ENCODE measurements at places on chromosomes 4 and X.
A peak's percentile ranks its signal among the peaks of the same experiment; 100 is the strongest.

DNA sequence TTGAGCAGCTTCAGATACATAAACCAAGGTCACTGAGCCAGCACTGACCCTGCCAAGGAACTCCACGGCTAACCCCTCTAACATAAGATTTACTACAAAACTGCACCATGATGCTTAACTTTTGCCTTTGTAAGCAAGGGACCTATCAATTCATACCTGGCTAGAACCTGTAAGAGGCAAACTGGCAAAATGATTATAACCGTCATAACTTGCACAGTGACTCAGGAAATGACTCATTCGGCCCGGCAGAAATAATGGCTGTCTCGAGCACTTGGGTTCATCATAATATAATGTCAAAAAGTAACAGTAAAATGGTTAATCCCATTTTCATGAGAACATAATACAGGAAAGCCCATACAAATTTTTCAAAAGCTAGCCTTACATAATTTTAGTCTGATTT, 17.2 kb downstream of the RASGEF1B start:
- no peak for DNase-seq

- no peak for DNase-seq
Measured at GRCh38 chr4:174650711-174651355, 128.5 kb upstream of the HPGD start.

- no peak for DNase-seq
Measured at GRCh38 chr4:1242506-1243450, 6.2 kb downstream of the CTBP1 start.

DNA sequence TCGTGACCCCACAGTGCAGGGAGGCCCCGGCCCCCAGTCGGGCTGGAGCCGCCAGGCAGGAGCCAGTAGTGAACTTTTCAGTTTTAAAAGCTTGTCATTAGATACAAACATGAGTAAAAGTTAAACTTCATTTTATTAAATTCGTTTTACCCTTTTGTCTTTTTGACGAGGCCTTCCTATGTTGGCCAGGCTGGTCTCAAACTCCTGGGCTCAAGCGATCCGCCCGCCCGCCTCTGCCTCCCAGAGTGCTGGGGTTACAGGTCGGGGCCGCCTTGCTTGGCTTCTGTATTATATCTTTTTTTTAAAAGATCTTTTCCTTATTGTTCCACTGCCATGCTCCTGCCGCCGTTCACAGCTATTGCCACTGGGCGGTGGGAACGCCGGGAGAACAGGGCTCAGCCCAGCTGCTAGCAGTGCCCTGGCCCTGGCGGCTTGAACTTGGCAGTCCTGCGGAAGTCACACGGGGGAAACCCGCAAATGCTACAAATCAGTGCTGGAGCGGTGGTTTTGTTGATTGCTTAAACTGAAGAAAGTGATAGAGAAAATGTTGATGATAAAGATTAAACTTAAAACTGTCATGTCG, 968 bp upstream of the NELFA start:
- DNase-seq, result peak; percentile 43

GRCh38 chrX:101057093-101057714, 5.3 kb upstream of the TRMT2B start:
- peak; percentile 56 for DNase-seq

GRCh38 chr4:174561560-174561959, 39.3 kb upstream of the HPGD start:
- no peak for DNase-seq

- DNase-seq, result peak; percentile 57
Measured at GRCh38 chrX:130575831-130576389, 174.1 kb downstream of the RBMX2 start.

- peak; percentile 86 for DNase-seq
Measured at GRCh38 chr4:147755561-147756295, 23.8 kb downstream of the ARHGAP10 start.

DNA sequence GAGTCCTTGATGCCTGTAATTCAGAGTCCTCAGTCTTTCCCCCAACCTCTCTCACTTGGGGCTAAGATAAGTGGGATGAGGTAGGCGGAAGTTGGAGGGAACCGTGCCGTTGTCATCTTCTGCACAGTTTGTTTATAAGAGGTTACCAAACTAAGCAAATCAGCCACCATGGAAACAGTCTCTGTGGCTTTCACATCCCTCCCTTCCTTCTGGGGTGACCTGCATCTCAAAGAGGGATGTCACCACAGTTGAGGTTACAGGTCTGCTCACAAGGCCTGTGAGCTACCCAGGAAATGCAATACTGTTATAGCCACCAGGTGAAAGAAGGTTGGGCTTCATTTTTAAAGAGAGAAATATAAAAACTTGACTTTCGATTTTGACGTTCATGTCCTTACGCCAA, 26.3 kb downstream of the RTL5 start:
- DNase-seq, result no peak

GRCh38 chrX:44570522-44570921, 27.9 kb upstream of the FUNDC1 start:
- peak; percentile 56 for DNase-seq

GRCh38 chr4:39367166-39367565, 1.0 kb upstream of the RFC1 start:
- no peak for DNase-seq

DNA sequence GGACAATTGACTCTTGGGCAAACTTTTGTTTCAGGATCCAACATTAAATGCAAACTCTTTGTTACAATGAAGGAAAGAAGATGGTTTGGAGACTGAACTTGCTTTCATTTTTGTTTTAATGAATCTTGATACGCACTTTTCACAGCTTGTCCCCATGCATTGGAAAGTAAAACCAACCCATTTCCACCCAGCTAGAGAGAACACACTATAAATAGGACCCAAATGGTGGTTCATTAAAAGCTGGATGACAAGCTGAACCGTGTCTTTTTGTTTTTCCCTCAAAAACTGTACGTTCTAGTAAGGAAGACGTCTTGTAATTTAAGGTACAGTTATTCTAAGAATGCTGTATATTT, 95.3 kb upstream of the EGFL6 start:
- DNase-seq, result no peak

DNA sequence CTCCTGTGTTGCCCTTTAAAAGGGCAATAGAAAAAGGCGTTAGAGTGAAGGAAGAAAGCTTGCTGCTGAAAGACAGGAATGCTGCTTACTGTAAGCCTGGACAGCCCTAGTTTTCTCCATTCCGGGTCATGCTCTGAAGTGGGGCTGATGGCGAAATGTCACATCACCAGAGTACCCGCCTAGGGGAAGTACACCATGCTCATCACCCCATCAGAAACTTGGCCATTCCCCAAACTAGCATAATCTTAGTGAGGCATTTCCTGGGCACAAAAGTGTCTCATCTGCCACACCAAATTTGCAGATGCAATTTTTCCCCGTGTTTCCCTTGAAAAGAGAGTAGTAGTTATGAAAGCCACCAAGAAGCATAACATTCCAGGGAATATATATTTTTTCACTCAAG, 47.8 kb upstream of the CAMK2D start:
- DNase-seq, result no peak

GRCh38 chr4:185846505-185847150, 34.6 kb upstream of the SORBS2 start:
- DNase-seq, result no peak

GRCh38 chrX:118216509-118216908, 99.9 kb upstream of the KLHL13 start:
- no peak for DNase-seq

DNA sequence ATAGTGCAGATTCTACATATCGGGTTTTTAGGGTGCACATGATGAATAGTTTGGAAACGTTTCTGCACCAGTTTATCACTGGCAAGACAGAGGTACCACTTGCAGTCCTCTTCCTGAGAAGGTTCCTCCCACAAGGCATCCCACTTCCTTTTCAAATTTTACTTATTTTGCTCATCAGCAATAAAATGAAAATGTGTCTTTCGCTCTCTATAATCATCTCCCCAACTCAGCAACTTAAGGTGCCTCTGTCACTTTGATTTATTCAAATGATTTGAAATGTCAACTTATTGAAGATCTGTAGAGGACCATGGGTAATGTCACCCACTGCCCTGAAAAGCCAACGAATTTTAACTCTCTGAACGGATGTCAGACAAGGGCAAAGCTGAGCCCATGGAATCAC, 53.2 kb downstream of the VGLL1 start:
- DNase-seq, result no peak

- no peak for DNase-seq
Measured at GRCh38 chr4:123476089-123476488, 79.5 kb downstream of the SPRY1 start.

DNA sequence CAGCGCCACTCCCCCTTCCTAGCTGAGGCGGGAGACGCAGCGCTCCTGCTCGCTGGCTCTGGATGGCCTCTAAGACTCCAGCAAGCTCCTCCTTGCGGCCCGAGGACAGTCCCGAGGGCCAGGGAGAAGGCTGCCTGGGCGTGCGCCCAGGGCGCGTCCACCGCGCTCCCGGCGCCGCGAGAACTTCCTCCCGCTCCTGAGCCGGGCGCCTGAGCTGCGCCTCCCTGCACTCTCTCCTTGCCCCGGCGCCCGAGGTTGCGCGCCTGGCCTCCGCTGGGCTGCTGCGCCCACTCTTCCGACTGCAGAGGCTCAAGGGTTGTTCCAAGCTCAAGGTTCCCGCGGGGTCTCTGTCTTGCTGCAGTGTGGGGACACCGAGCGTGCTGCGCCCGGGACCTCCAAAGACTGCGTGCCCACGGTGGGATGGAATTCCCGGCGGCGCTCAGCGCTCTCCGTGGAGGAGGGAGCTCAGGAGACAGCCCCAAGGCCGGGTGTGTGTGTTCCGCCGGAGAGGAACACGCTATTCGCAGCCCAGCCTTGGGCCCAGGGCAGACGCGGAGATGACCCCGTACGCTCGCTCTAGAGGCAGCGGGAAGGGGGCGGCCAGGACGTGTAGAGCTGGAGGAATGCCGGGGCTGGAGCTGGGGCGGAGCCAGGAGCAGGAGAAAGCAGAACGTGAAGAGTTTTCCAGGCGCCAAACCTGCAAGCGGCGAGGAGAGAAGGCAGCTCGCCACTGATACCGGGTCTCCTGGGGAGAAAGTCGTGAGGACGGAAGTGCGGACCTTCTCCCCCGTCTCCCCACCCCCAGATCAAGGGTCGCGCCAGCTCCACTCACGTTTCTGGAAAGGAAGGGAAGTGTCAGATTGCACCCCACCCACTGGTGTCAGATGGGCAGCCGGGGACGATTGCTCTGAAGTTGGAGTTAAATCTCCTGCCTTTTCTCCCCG, at the start of gene ARHGAP6:
TSS of gene ARHGAP6 (minus strand) at position 753 of the 944 bp plus-strand sequence. CDS start 1,092 bp downstream, outside the sequence.
- peak; percentile 70 for DNase-seq

GRCh38 chr4:31085689-31086088, 365.5 kb downstream of the PCDH7 start:
- no peak for DNase-seq

DNA sequence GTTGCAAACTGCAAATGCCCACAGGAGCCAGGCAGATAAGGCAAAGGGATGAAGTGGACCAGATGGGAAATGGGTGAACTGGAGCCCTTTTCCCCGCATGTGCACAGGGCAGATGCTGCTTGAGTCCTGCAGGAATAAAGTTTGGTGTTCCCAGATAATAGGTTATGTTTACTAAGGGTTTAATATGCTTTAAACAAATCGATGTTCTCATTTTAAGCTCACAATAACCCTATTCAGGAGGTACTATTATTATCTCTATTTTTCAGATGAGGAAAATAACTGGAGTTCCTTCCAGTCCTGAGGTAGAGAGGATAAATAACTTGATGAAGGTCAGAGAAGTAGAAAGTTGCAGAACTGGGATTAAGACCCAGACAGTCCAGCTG, 77.3 kb downstream of the LRRC66 start:
- DNase-seq, result no peak

- DNase-seq, result no peak
Measured at GRCh38 chr4:107392951-107393350, 327.1 kb downstream of the PAPSS1 start.

- no peak for DNase-seq
Measured at GRCh38 chrX:20596856-20597255, 330.1 kb upstream of the RPS6KA3 start.

DNA sequence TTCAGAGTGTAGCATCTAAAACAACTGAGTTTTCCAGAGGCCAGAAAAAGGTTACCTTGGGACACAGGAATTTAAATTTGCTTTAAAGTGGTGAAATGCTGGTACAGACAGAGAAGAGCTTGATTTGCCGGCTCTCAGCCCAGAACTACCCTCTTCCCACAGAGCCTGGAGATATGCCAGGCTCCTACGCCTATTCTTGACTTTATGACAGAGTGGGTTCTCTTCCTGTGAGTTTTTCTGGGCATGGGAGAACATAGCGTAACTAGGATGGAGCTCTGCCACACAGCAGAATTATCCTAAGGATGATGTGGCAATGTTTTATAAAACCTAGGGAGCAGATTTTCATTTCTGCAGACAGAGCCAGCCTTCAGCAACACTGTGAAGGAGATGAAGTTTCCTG, 241.8 kb downstream of the GRIA3 start:
- DNase-seq, result peak; percentile 76

DNA sequence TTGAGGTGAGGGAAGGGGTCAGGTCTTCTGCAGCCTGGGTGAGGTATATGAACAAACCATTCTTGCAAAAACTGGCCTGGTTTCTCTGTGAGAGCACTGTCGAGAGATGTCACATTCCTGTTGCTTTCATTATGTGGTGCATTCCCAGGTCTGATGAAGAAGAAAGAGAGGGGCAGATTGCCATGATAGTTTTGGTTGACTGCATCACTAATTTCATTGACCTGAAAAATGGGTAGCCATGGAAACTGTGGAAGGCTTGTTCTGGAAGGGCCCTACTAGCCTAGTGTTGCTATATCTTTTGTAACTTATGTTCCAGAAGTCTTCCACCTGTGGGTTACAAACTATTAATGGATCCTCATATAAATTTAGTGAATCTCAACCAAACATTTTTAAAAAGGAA, 32.9 kb upstream of the CYBB start:
- DNase-seq, result no peak

DNA sequence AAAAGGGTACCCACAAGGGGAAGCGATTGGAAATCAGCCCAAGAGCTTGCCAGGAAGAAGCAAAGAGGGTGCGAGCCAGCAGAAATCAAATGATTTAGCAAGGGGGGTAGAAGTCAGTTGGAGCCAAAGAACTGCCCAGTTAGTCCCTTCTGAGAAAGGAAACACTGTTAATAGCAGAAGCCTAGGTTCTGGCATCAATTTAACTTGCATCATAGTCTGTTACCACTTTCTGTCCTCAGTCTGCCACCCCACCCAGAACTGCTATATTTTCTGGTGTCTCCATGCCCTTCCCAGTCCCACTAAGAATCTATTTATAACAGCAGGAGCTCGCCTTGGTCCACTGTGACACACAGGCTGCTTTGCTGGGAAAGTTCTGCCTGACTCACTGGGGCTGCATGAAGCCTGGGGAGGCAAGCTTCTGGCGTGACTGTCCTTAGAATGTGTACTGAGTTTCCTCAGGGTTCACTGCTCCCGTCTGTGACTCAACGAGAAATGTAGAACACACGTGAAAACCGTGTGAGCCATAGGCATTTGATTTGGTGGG, 157.8 kb upstream of the TTC29 start:
- DNase-seq, result peak; percentile 93

- no peak for DNase-seq
Measured at GRCh38 chr4:34037280-34037679, 2207.0 kb downstream of the ARAP2 start.

DNA sequence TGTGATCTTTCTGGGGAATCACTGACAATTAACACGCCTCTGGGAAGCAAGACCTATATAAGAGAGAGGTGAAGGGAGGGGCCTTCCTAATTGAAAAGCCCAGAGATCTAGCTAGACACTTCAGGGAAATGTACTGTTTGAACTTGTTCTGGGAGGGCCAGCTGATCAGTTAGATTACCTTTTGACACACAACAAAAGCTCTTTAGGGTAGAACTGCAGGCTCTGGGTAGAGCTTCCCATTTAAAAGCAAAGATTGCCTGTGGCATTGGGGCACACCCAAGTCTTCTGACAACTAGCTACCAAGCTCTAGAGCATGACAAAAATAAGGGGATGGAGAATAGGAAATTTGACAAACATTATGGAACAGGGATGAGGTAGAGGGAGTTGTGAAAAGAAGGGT, 26.3 kb downstream of the AREG start:
- DNase-seq, result no peak

- no peak for DNase-seq
Measured at GRCh38 chrX:8254401-8254800, 83.3 kb upstream of the VCX2 start.
